ENCODE measurements at places on chromosomes 3 and 15.

- no peaks in the 10 kb centered on the region for H3K36me3 ChIP-seq
- H3K4me3 ChIP-seq = no peak overlapping the region
- DNase-seq = no peak
- H3K27ac ChIP-seq = no peak overlapping the region
These were observed 216.4 kb downstream of the TLE3 start for GRCh38 chr15:69881302-69881670.

DNA sequence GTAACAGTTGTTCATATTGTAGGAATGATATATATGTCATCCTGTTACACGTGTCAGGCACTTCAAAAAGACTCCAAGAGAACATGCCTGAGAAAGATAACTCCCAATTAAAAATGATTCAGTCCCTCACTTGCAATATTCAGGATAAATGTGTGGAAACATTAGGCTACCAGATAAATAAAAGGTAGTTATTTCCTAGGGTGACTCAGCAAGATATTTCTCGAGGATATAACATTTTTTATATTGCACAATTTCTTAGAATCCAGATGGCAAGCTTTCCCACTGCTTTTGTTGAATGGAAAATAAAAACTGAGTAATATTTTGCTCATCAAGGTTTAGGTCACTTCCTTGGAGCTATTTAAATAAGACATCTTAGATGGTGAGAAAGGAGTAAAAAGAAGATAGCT, 181.4 kb downstream of the GAP43 start:
- no peaks in the 10 kb centered on the region for H3K36me3 ChIP-seq
- H3K27ac ChIP-seq = no peak overlapping the region
- H3K27me3 ChIP-seq = no peaks in the 10 kb centered on the region

DNA sequence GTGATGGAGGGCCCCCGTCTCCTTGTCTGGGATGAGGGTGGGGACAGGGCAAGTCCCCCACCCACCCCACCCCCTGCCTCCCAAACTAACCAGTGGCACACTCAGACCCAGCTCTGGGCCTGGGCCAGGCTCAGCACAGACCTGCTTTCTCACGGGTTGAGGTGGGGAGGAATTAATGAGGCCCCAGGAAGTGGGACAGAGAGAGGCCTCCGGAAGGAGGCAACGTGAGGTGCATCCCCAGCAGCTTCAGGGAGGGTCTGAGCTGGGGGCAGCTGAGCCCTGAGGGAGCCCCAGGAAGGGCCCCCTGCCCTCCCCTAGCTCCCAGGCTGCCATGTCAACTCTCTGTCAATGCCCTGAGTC, 15.0 kb upstream of the GNAI2 start:
- DNase-seq = no peak
- no peaks in the 10 kb centered on the region for H3K36me3 ChIP-seq
- no peak overlapping the region for H3K4me3 ChIP-seq
- H3K27me3 ChIP-seq = no peaks in the 10 kb centered on the region
- H3K27ac ChIP-seq = no peak overlapping the region
- peaks cover 1% of the 10 kb centered on the region for H3K4me1 ChIP-seq

GRCh38 chr3:33597257-33597689, 120.8 kb downstream of the CLASP2 start:
- H3K27ac ChIP-seq = no peak overlapping the region
- peaks cover 78% of the 10 kb centered on the region for H3K36me3 ChIP-seq
- no peaks in the 10 kb centered on the region for H3K27me3 ChIP-seq
- no peak overlapping the region for H3K4me3 ChIP-seq
- H3K4me1 ChIP-seq = no peaks in the 10 kb centered on the region

DNA sequence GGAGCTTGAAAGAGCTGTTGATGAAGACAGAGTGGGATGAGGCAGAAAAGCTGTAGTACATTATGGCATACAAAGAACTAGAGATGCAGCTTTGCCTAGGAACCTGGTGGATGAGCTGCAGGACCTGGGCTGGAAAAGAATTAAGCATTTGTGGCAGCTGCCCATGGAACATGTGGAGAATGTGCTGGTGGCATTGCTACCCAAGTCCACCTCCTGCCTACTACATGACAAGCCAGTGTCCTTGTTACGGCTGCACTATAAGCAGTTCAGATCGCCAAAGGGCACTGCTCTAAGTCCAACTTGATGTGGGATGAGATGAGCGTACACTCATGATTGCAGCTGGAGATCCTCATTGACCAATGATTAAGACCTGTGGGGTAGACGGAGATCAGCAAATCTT, 81.1 kb upstream of the ADPGK start:
- DNase-seq = no peak
- H3K4me1 ChIP-seq = no peaks in the 10 kb centered on the region
- no peak overlapping the region for H3K4me3 ChIP-seq
- no peaks in the 10 kb centered on the region for H3K27me3 ChIP-seq
- no peaks in the 10 kb centered on the region for H3K36me3 ChIP-seq
- no peak overlapping the region for H3K27ac ChIP-seq

DNA sequence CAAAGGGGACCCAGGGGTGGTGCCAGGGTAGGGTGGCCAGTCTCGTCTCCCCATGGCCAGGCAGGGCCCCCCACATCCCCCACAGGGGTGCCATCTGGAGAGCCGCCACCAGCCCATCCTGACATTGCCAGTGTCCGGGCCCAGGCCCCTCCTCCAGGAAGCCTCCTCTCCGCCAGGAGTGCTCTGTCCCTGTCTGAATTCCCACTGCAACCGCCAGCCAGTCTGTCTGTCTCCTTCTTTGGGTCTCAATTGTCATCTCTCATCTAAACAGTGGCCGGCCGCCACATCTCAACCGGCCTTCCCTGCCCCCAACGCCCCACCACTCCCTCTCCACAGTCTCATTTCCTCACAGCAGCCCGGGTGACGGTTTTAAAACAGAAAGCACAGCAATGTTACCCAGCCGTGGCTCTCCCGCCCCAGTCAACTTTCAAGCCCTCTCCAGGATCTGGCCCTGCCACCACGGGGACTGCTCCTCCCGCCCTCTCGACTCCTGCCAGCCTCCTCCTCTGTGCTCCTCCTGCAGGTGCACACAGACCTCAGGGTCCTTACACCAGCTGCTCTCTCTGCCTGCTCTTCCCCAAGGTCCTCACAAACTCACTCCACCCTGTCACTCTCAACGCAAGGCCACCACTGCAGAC, 57.0 kb downstream of the IQSEC1 start:
- H3K36me3 ChIP-seq = no peaks in the 10 kb centered on the region
- no peaks in the 10 kb centered on the region for H3K27me3 ChIP-seq
- peaks cover 78% of the 10 kb centered on the region for H3K4me1 ChIP-seq

- no peak for DNase-seq
- no peaks in the 10 kb centered on the region for H3K4me1 ChIP-seq
These were observed 158.5 kb upstream of the PFN2 start for GRCh38 chr3:150129166-150129565.

GRCh38 chr3:3686907-3687648, 112.2 kb upstream of the LRRN1 start:
- H3K27ac ChIP-seq = no peak overlapping the region
- H3K36me3 ChIP-seq = no peaks in the 10 kb centered on the region
- H3K4me3 ChIP-seq = no peak overlapping the region
- DNase-seq = no peak
- no peaks in the 10 kb centered on the region for H3K4me1 ChIP-seq

GRCh38 chr3:24237971-24238706, 256.5 kb downstream of the THRB start:
- no peaks in the 10 kb centered on the region for H3K27me3 ChIP-seq
- H3K27ac ChIP-seq = no peak overlapping the region

DNA sequence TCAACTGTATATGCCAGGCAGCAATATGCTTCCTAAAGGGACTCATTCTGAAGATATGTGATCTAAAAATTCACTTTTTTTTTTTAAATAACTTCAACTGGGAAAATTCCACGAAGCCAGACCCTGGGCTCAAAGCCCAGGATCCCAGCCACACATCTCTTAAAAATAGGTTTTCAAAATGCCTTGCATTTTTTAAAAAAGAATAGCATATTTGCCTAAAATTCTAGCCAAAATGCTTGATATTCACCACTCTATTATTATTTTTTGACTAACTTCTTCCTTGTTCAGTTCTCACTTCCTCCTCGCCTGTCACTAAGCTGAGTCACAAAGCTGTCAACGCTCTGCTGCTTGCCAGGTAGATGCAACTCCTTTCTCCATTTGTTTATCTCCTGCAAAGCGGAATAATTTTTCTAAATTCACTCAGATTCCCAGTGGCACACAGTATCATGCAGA, 28.0 kb upstream of the VGLL4 start:
- peaks cover 9% of the 10 kb centered on the region for H3K4me1 ChIP-seq
- H3K36me3 ChIP-seq = no peaks in the 10 kb centered on the region
- H3K27ac ChIP-seq = no peak overlapping the region
- peak; percentile 36 for DNase-seq

- DNase-seq = no peak
- H3K27me3 ChIP-seq = no peaks in the 10 kb centered on the region
- no peak overlapping the region for H3K27ac ChIP-seq
These were observed 68.7 kb upstream of the ARHGEF3 start for GRCh38 chr3:56870436-56870835.
